ENCODE measurements at places on chromosomes 11 and 22.

- peak; percentile 9 for DNase-seq
Measured at GRCh38 chr22:32722441-32722840, 79.1 kb upstream of the TIMP3 start.

DNA sequence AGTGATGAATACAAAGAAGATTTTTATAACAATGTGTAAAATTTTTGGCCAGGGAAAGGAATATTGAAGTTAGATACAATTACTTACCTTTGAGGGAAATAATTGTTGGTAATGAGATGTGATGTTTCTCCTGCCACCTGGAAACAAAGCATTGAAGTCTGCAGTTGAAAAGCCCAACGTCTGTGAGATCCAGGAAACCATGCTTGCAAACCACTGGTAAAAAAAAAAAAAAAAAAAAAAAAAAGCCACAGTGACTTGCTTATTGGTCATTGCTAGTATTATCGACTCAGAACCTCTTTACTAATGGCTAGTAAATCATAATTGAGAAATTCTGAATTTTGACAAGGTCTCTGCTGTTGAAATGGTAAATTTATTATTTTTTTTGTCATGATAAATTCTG, 5.3 kb downstream of the BIRC3 start:
- DNase-seq, result no peak

- DNase-seq, result no peak
Measured at GRCh38 chr11:2507212-2507901, 62.5 kb downstream of the KCNQ1 start.

DNA sequence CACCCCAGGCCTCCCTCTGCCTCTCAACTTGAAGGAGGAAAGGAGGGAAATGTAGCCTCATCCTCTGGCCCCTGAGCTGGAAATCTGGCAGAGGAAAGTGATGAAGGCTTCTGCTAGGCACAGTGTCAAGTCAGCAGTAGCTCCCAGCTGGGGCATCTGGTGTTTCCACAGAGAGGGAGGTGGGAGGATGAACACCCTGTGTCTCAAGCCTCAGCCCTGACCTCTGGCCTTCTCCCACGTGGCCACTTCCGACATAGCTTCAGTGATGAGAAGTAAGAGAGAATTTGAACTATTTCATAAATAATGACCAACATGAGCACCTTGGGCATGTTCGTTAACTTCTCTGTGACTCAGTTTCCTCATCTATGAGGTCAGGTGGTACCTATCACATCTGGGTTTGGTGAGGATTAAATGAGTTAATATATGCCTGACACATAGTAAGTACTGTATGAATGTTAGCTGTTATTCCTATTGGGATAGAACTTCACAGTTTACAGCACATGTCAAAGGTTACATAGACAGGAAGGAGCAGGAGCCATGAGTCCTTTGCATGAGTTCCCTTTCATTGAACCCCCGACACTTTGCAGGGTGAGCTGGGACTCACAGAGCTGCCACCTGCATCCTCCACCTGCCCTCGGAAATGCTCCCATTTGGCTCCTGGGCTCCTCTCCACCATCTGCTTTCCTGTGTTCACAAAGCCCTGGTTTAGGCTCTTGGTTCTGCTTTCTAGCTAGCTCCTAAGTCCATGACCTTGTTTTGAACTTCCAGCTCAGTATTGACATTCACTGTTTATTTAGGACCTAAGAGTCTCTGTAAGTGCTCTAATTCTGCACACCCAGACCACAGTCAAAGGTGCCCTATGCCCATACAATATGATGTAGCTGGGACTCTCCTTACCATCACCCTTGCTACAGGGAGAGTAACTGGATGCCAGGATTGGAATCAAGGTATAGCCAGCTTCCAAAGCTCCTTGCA, 61.7 kb downstream of the CSNK2A3 start:
- DNase-seq, result no peak

GRCh38 chr11:111978028-111978771, 41.1 kb downstream of the DIXDC1 start:
- DNase-seq, result peak; percentile 76

- DNase-seq, result no peak
Measured at GRCh38 chr22:49107961-49108530, 719.6 kb downstream of the BRD1 start.

DNA sequence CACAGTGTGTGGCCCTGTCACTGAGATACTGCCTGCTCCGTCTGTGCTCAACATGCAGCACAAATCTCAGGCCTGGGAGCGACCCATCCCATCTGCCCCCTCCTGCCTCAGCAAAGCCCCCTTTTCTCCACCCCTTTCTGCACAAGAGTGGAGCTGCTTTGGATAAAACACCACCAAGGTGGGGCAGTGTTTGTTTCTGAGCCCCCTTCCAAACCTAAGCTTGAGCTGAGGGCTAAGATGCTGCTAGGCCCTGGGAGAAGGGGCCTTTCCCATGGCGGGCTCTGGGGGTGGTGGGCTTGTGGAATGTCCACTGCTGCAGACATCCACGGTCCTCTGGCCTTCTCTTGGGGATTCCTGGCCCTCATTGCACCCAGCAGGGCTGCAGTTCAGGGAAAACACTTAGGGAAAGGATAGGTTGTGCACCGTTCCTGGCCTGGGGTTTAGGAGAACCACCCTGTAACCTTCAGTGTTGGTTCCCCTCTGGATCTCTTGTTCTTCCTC, 594.1 kb downstream of the TBC1D22A start:
- DNase-seq, result no peak

DNA sequence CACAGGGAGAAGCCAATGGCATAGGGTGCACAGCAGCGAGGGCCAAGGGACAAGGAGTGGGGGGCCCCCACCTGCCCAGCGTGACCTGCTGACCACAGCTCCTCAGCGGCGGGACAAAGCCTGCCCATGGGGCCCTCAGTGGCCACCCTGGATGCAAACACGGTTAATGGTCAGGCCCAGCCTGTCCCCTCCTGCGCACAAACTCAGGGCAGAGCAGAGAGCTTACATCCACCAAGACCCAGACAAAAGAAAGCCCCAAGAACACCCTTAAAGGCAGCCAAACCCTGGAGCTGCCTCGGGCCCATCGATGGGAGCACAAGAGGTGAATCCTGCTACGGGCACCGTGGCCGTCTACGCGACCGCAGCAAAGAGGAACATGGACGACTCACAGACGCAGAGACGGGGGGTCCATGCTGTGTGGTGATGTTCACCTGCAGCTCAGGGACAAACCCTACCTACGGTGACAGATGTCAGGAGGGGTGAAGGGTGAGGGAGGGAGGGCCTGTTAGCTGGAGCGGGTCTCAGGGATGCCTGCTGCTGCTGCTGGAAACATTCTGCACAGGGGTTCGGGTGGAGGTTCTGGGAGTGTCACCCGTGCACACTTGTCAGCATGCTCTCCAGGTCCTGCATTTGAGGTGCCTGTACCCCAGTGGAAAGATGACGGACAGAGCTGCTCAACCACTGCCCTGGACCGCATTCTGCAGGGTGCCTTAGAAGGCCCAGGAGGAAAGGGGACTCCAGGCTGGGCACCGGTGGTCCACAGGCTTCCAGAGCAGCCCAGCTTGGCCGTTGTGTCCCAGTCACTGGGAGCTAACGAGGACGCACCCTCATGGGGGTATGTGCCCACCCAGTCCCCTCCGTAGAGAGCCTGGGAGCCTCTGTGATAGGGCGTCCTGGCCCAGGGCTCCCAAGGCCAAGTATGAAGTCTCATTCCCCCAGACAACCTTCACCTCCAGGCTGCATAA, 11.6 kb downstream of the ASCL2 start:
- no peak for DNase-seq

DNA sequence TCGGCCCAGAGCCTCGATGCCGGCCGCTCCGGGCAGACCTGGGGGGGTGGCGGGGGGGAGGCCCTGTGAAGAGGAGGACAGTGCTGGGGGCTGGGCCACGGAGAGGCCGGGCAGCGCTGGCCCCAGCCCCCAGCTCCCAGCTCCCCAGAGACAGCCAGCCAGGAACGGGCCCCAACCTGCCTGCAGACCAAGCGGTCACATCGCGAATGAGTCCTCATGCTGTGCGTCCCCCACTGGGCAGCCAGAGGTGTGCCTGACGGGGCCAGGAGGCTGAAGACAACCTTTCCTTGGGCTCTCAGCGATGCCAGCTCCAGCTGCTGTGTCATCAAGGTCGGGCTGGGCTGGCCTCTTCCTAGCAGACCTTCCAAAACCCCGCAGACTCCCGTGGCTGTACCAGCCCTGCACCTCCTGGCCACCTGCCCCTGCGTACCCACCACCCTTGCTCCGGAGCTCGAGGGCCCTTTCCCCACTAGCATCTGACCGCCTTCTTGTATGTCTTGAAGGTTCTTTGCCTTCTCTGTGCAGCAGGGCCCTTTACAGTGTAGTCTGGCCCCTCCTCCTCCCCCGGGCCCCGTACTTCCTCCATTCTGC, 88.4 kb downstream of the CDKN1C start:
- DNase-seq, result no peak

DNA sequence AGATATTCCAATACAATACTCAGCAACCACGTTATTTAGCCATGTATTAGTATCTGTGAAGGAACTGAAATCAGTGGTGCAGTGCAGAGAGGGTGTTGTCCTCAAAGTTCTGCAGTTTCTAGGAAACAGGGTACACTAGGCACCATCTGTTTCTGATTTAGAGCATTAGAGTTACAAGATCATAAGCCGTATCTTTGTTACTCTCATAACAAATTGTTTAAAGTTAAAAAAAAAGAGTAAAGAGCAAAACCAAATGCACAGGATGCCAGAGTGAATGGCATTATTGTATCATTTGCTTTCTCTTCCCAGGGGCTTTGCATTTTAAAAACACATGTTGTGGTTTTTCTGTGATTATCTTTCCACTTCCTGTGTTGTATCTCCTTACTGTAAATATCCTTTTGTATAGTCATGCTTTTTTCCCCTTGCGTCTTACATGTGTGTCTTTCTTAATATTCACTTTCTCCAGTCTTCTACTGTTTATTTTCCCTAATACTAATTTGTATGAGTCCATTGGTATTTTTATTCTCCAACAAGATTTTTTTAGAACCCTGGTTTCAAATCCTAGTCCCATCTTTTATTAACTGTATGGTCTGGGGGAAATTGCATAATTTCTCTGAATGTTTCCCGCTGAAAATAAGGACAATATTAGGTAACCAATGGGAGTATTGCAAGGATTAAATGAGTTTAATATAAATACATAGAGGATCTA, 15.2 kb upstream of the NUP160 start:
- DNase-seq, result peak; percentile 93

DNA sequence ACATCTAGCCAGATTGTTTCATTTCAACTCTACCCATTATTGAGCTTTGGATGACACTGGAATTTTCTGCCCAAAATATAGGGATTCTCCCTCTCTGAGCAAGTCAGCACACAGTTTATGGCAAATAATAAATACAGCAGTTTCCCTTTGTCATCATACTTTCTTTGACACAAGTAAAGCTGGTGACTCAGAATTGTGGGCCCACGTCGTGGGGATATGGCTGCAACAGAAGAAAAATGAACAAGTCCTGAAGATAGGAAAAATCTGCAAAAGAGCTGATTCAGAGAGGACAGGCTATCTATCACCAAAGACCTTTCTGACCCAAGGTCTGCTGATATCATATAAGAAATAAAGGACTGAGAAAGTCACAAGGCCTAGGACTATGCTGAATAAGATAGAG, 236.3 kb upstream of the ZC3H12C start:
- DNase-seq, result no peak

DNA sequence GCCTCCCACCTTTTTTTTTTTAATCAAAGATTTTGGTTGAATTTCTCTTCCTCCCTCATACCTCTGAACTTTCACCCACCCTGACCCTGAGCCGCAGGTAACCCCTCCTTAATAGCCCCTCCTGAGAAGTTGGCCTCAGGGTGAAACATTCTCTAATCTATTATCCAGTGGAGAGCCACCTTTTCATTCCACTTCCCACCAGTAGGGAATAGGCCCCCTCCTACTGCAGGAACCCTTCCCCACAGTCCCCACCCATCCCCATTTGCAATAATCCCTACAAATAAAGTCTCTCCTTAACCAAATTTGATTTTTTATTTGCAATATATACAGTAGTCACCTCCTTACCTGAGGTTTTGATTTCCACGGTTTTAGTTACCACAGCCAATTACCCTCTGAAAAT, 2.1 kb upstream of the SLC35F2 start:
- no peak for DNase-seq

DNA sequence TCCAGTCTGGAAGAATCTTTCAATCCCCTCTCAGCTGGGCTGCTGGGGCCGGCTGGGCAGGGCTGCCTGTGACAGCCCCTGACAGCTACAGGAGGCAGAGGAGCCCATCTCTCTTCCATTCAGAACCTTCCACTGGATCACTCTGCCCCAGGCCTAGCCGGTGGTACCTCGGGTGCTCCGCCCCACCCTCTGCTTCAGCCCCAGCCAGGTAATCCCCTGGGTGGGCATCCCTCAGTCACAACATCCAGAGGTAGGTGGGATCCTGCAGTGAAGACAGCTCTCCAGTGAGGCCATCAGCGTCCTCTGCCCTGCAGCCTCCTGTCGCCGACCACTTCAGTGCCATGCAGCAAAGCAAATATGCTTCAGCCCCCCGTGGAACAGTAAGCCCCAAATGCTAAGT, 223.7 kb downstream of the DSCAML1 start:
- DNase-seq, result no peak

DNA sequence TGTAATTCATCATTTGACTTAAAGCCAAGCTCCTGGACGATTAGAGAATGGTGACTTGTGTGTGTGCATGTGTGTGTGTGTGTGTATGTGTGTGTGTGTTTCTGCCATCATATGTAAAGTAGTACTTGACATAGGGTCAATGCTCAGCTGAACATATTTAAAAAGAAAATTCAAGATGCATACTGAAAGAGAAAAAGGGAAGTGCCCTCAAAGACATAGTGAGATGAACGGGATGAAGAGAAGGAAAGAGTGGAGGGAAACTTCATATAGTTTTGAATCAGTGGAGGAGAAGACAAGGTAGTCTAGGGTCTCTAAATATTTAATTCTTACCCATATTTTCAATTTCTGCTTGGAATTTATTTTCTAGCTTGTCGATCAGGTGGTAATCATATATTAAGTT, 4.0 kb downstream of the TCN1 start:
- no peak for DNase-seq

DNA sequence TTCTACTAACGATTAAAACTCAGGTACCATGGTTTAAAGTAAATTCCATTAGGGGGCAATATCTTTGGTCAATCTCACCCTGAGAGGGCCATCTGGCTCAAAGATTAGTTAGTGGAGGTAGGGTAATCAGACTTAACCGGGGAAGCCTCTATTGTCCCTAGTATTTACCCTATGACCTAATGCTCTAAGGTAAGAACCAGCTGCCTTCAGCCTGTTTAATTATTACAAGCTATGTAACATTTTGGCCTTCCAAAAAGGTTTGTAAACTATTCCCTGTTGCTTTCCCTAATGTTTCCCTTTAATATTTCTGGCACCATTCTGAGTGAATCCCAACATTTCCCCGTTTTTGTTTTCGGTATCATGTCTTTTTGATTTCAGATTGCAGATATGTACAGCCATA, 15.1 kb upstream of the GLYATL1 start:
- DNase-seq, result no peak

DNA sequence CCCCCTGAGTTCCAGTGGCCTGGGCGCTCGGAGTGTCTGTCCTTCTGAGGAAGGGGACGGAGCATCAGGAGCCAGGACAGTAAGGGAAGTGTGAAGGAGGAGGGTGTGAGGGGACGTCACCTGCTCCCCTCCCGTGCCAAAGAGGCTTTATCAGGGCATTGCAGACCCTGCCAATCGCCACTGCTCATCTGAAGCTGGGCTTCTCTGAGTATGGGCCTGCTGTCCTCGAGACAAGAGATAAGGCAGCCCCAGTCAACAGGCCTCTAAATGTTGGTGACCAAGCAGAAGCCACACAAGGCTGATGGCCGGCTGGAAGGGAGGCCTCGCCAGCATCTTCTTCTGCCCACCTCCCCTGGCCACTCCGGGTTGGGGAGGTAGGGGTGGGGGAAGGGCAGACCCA, 29.8 kb downstream of the LIF start:
- DNase-seq, result no peak
